ENCODE measurements at places on chromosomes 13 and 19.

- DNase-seq, result peak; percentile 32
These were observed 1.2 kb upstream of the SLAIN1 start for GRCh38 chr13:77696006-77696878.

DNA sequence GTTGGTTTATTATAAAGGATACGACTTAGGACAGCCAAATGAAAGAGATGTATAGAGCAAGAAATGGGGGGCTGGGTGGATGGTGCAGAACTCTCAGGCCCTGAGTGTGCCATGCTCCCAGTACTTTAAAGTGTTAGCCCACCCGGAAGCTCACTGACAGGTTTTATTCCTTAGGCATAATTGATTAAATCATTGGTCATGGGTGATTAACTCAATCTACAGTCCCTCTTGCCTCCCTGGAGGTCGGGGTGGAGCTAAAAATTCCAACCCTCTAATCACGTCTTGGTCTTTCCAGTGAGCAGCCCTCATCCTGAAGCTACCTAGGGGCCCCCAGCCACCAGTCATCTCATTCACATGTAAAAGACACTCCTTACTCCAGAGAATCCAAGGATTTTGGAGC is 9.9 kb upstream of the LEUTX start:
- DNase-seq, result no peak

DNA sequence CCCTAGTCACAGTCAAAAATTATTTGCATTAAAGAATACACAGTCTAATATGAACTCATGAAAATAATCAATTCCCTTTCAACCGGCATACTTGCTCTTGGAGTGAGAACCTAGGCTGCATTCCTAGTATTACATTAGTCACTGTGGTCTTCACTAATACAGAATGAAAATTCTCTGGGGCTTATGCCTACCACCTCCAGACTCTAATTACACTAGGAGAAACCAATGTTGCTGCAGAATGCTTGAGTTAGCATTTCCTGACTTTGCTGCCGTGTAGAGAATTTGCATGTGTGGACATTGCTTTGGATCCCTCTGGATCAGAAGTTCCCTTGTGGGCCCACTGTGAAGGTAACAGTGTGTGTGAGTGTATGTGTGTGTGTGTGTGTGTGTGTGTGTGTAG is 87.8 kb downstream of the CCNA1 start:
- DNase-seq, result no peak

DNA sequence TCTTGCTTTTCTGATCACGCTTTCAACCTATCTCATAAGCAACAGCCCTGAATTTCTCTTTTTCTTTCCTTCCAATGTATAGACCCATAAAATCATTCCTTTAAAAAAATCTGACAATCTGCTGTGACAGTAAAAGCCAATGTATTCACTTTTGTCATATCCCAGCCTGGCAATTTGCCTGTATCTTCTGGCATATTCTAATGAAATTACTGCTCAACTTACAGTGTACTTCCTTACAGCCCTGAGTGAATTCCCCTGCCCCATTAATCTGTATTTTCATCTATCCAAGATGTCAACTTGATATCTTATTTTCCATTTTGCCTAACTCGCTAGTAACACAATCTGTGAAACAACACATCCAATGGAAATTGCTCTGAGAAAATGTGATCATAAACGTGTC is 18.0 kb upstream of the SERP2 start:
- DNase-seq, result no peak

DNA sequence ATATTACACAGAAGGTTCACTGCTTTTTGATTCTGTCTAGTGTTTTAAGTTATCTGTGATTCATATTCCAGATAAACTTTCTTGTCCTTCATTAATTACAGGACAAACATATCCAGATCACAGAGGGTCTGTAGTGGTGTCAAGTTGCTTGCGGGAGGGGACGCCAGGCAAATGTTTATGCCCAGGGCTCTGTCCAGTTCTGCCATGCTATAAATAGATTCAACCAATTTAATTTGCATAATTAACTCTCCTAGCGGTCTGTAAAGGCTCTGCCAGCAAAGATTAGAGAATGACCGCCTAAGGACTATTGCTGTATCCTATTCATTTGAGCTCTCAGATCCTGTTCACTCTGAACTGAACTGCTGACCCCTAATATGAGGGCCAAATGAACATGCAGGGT is 59.7 kb upstream of the TRPC4 start:
- no peak for DNase-seq

DNA sequence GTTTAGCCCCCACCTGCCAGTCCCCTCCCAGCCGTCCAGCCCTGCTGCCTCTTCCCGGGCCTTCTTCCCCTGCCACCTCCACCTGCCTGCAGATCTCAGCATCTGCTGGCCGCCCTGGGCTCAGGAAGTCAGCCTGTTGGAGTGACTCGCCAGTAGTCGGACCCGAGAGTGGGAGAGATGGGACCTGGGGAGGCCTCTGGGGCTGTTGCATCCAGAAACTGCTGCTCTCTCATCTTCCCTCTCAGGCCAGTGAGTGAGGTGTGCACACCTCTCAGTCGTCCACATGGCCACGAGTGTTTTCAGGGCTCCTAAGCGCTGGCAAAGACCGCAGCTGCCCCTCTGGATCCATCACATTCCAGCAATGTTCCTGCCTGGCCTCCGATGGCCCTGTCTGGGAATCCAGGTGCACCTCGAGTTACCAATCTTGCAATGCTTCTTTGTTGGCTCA is 151.8 kb upstream of the SOX1 start:
- DNase-seq, result no peak

- no peak for DNase-seq
These were observed 26.3 kb upstream of the INTS6 start for GRCh38 chr13:51479199-51479523.

- DNase-seq, result no peak
These were observed 127.0 kb upstream of the IPO5 start for GRCh38 chr13:97826421-97827012.

DNA sequence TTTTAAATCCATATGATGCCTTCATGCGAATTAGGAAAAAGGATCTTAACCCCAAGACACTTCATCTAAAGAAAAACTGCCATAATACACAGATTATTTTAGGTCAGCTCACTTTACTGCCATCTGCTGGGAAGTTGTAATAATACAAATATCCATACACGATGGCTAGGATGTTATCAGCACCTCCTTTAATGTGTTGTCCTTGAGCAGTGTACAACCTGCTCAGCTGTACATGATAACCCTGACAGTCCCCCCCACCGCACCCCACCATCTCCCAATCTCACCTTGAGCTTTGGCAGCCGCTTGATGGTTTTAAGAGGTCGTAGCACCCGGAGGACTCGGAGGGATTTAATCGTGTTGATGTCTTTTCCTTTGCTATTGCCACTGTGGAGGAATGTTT is 112.2 kb downstream of the IER2 start:
- no peak for DNase-seq

- DNase-seq, result no peak
These were observed 27.4 kb upstream of the AKT2 start for GRCh38 chr19:40312533-40312932.

DNA sequence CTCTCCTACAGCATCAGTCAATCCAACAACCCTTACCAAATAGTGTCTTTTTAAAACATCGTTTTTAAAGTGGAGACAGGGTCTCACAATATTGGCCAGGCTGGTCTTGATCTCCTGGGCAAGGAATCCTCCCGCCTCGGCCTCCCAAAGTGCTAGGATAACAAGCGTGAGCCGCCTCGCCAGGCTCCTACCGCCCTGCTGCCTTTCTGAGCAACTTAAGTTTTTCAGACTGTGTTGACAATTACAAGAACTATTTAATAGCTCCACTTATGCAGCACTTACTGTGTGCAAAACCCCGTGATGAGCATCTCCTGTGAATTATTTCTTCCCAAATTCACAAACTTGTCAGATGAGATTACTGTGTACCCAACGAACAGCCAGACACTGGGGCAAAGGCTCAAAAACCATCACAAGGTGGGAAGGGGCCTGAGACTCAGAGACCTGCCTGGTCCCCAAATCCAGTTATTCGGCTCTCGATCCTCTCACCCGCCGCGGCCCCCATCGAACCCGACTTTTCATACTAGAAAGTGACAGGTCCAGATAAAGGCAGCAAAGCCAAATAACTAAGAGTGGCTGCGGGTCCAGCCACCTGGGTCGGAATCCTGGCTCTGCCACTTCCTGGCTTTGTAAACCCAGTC is 581 bp downstream of the RPL18 start:
- DNase-seq, result no peak

- DNase-seq, result no peak
These were observed 36.5 kb downstream of the KL start for GRCh38 chr13:33052506-33053280.

DNA sequence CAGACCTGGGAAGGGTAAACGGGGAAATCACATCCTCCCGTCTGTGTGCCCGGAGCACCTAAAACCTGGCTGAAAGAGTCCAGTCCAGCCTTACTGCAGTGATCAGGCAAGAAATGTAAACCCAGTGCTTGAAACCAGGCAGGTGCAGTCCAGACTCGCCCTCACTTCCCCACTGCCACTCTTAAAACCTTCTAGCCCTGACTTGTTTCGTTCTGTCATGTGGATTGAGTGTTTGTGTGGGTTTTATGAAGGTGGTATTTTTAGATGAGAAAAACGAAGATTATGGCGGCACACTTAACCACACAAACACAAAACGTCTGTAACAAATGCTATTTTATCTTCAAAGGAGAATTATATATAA is 839 bp upstream of the CKAP2 start:
- peak; percentile 72 for DNase-seq

DNA sequence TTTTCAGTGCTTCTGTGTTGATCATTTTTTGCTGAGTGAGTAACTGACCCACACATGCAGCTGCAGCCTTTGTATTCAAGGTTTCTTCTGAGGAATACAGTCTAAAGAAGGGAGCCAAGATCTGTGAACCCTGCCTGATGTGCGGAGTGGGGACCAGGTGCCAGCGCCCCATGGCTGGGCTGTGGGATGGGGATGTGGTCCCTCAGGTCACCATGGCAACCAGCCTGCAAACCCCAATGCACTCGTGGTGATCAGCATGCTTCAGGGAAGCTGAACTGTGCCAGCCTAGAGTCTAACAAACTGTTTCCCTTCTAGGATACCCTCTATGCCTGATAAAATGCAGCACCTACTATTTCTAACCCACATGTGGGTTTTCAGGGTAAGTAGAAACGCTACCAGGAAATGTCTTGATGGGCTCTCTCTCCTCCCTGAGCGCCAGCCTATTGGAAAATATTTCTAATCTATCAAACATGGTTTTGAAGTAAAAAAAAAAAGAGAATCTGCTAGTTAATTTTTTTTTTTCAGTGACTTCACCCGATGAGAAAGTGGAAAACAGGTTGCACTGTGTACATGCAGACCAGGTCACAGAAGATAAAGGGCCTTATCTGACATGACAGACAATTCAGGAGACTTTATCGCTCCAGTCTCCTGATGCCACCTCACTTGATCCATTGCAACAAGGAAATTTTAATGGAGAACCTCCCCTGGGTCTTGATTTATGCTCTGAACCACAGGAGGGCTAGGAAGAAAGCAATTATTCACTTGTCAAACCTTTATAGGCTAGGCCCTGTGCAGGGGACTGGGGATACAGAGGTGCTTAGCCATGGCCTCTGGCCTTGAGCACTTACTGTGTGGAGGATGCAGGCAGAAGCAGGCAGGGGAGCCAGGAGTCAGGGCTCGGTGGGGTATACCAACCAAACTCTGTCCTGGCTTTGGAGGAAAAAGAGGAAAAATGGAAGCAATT is 51.1 kb downstream of the RASL11A start:
- no peak for DNase-seq

GRCh38 chr13:52450793-52451116 is 321 bp upstream of the VPS36 start:
- DNase-seq, result no peak

GRCh38 chr19:11506101-11506555 is 489 bp upstream of the ZNF653 start:
- DNase-seq, result no peak

GRCh38 chr19:17751912-17752273 is 616 bp downstream of the FCHO1 start:
- no peak for DNase-seq

- DNase-seq, result no peak
These were observed 15.2 kb downstream of the INTS6 start for GRCh38 chr13:51437550-51438127.

DNA sequence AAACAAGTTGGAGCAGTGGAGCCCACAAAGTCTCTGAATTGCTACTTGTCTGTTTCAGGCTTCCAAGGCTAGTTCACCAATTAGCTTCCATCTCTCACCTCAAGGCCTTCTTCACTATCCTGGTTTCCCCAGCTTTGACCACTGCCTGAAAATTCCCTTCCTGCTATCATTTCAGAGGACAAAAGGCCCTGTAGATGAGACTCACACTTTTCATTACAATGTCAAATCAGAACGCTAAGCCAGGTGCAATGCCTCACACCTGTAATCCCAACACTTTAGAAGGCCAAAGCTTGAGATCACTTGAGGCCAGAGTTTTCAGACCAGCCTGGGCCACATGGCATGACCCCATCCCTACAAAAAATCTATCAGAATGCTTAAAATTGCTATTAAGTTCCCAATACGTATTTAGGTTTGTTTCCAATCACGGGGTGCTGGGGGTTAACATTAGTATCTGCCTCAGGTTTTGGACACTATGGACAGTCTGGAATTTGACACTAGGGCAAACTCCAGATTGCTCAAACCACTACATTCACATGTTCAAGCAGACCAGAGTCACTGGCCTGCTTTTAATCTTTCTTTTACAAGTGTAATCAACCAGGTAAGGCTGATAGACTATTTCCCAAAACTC is 5.5 kb downstream of the TPT1 start:
- DNase-seq, result no peak

GRCh38 chr13:106818971-106819370 is 251.0 kb upstream of the ARGLU1 start:
- DNase-seq, result no peak

GRCh38 chr19:57708641-57709361 is at the start of gene ZNF154:
Gene ZNF154 (minus strand): TSS chr19:57709204. CDS start chr19:57708971, 233 bp downstream.
- peak; percentile 19 for DNase-seq

DNA sequence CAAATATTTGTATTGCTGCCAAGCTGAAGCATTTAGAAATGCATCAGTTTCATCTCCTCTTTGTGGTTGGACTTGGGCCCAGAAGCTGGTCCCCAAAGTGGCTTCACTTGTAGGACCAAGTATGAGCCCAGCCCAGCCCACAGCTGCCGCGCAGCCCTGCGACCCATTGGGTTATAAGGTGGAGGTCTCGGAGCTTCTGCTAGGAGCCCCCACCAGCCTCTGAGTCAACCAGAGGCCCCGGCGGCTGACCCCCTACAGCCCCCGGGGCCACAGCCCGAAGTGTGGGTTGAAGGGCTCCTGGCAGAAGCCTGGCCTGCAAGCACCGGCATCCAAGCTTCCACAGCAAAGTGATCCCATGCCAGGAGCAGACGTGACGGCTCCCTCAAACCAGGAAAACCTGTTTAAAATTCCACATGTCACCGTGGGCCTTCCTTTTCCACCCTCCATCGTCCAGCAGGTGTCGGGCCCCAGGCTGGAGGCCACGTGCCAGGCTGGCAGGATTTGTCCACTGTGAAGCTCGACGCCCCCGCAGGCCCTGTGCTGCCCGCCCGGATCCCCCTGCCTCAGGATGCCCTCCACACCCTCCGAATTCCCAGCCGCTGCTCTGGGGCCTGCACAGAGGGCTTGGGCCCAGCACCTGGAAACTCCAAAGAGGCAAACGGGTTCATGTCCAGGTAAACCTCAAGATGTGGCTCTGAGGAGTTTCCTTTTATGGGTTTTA is 54.7 kb downstream of the C13orf46 start:
- no peak for DNase-seq

Data from GM06990 (cell line).